ENCODE measurements at places on chromosomes 12 and 14.

GRCh38 chr12:22874151-22874550 is 249.2 kb downstream of the ETNK1 start:
- no peaks in the 10 kb centered on the region for H3K36me3 ChIP-seq
- no peaks in the 10 kb centered on the region for H3K4me1 ChIP-seq
- H3K27ac ChIP-seq = no peak overlapping the region
- DNase-seq = no peak

DNA sequence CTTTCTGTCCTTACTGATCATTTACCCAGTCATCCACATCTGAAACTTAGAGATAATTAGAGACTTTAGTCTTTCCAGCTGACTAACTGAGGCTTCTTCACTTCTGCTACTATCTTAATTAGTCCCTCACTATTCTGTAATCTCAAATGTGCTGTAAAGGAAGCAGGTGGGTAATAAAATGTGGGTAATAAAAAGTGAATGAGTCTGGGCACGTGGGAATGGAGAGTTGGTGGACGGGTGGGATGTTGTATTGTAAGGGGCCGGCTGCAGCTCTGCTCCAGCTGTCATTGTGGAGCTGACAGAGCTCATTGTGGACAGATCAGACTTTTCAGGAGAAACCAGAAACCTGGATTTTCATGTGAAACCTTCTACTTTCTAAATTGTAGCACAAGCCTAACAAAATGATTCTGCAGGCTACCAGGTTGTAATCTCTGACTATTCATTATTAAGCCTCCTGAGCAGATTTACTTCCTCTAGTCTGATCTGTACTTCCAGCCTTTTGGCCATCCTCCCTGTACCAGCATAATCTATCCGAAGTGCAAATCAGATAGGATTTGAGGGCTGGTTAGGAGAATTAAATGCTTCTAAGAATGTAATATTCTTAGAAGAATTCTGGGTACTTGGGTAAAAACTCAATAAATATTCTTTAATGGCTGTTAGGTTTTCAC is 42.0 kb upstream of the BMAL2 start:
- H3K4me3 ChIP-seq = no peak overlapping the region
- no peaks in the 10 kb centered on the region for H3K27me3 ChIP-seq
- H3K27ac ChIP-seq = no peak overlapping the region
- no peak for DNase-seq

- peaks cover 24% of the 10 kb centered on the region for H3K4me1 ChIP-seq
- DNase-seq = no peak
- peak overlapping the region; percentile 82 for H3K27ac ChIP-seq
- no peaks in the 10 kb centered on the region for H3K36me3 ChIP-seq
- no peak overlapping the region for H3K4me3 ChIP-seq
- H3K27me3 ChIP-seq = no peaks in the 10 kb centered on the region
These were observed 41.8 kb downstream of the CORO1C start for GRCh38 chr12:108689314-108690190.

DNA sequence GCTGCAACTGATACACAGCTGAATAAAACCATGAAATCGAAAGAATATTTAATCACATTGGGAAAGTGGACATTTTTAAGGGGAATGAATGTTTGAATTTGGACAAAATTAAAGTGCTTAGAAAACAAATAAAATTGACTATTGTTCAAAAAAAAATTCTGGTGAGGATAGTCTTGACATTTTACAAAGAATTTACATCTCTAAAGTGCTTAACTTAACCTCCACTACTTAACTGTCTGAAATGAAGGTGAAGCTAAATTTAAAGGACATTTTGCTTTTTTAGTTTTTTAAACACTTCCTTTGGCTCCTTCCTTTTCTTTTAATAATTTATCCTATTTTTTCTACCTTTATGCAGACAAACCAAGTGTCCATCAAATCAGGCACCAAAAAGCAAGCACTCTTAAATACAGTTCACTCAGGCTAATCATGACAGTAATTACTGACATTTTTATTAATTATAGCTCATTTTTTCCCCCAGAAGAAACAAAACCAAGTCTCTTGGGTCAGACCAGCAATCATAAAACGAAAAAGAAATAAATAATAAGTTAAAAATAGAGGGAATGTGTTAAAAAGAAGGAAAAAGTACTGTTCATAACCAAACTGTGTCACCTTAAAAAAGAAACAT is 5.7 kb upstream of the CCND2 start:
- H3K27me3 ChIP-seq = no peaks in the 10 kb centered on the region
- H3K36me3 ChIP-seq = no peaks in the 10 kb centered on the region
- peaks cover 11% of the 10 kb centered on the region for H3K4me1 ChIP-seq
- H3K4me3 ChIP-seq = no peak overlapping the region
- no peak overlapping the region for H3K27ac ChIP-seq

DNA sequence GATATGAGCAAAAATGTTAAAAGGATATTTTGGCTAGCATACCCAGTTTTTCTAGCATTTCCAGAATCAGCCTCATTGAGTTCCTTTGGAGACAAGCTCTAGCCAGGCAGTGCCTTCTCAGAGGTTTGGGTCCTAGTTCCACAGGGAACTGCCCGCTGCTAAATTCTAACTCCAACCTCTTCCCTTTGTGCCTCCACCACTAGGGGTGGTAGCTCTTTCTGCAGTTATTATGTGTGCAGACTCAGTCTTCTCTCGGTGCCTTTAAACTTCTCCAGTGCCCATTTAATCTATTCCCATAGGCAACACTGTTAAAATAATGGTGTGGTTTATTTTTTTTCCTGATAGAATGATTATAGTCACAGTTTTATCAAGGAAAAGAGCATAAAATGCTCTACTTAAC is 21.5 kb upstream of the SLC25A3 start:
- no peaks in the 10 kb centered on the region for H3K4me1 ChIP-seq
- H3K36me3 ChIP-seq = no peaks in the 10 kb centered on the region
- H3K27me3 ChIP-seq = no peaks in the 10 kb centered on the region

DNA sequence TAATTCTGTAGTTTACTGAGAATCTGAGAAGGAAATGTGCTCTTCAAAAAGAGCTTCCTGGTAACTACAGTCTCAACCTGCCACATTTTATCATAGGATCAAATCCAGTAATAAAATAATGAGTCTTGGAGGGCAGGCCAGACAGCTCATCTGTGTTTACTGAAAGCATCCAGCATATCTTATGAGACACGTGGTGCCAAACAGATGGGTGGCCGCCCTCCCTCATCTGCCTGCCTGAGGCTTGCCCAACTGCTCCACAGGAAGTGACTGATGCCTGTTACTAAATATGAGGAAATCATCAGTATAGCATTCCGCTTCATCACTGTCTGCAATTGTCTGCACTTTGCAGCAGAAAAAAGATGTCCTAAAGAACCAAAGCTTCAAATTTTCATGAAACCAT is 13.5 kb downstream of the DHRS7 start:
- H3K36me3 ChIP-seq = peaks cover 3% of the 10 kb centered on the region
- no peak overlapping the region for H3K4me3 ChIP-seq
- DNase-seq = peak; percentile 49
- H3K4me1 ChIP-seq = peaks cover 1% of the 10 kb centered on the region

- no peaks in the 10 kb centered on the region for H3K27me3 ChIP-seq
- H3K27ac ChIP-seq = no peak overlapping the region
- no peaks in the 10 kb centered on the region for H3K4me1 ChIP-seq
- H3K36me3 ChIP-seq = no peaks in the 10 kb centered on the region
- DNase-seq = no peak
These were observed 184.0 kb downstream of the AACS start for GRCh38 chr12:125249066-125249824.

GRCh38 chr14:66268802-66269334 is 217.3 kb upstream of the CCDC196 start:
- no peak overlapping the region for H3K27ac ChIP-seq
- DNase-seq = no peak
- no peak overlapping the region for H3K4me3 ChIP-seq

All from ovary (tissue), 10 donors.